ENCODE measurements at places on chromosomes 12 and 14.

DNA sequence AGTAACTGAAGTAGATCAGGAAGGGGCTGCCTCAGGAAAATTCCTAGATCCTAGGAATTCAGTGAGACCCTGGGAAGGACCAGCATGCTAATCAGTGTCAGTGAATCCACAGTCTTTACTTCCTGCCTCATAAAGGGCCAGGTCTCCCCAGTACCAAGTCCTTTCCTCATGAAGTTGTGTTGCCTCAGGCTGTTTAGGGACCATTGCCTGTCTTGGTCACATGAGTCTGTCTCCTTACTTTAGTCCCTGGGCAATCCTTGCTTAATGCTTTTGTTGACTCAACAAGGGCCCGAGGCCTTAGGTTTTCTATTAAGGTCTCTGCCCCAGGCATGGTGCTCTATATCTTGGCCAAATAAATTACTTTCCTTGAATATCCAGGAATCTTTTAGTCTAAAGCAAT is 16.1 kb upstream of the ATF1 start:
- no peak for DNase-seq

DNA sequence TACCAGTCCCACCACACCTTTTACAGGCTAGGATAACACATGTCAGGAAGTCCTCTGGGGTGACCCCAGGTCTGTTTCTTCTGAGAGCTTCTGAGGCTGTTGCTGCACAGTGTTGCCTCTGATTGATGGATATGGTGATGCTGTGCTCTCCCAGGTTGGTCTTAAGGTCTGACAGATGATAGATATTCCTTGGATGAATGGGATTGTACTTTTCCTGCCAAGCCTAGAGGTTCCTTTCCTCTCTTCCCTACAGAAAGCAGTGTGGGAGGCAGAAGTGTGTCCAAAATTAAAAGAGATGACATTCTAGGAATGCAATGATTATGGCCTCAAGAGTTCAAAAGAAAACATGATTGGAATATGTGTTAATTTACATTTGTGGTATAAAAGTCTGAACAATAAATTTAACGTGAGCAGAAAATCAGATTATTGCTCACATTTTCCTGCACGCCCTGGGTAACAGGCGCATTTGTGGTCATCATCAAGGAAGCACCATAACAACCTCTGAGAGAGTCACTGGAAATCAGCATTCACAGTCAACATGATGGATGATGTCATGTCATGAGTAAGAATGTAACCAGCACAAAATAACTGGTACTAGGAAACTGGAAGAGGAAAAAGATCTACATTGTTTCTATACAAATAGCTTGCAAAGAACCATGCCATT is 73.7 kb downstream of the BBS10 start:
- DNase-seq = no peak

DNA sequence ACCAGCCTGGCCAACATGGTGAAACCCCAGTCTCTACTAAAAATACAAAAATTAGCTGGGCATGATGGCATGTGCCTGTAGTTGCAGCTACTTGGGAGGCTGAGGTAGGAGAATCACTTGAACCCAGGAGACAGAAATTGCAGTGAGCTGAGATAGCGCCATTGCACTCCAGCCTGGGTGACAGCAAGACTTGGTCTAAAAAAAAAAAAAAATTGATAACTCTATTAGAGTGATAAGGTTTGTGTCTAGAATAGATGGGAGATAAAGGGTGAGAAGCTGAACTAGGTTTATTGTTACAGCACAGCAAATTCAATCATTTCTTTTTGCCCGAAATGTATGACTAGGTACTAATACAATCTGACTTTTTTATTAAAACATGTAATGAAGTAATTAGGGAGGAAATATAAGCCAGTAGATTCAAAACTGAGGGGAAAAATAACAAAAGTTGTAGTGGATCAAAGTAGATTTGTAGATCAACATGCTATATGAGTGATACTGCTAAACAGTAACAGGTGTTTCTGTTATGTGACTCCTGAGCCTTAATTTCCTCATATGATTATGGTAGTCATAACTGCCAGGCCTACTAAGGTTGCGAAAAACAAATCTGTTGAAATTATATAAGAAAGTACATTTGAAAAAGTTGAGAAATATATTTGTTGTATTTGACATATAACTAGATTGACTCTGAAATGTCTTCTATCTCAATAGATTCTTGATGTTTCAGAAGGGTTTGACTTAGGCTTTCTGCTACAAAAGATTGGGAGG is 83.6 kb downstream of the WNK1 start:
- DNase-seq = no peak

DNA sequence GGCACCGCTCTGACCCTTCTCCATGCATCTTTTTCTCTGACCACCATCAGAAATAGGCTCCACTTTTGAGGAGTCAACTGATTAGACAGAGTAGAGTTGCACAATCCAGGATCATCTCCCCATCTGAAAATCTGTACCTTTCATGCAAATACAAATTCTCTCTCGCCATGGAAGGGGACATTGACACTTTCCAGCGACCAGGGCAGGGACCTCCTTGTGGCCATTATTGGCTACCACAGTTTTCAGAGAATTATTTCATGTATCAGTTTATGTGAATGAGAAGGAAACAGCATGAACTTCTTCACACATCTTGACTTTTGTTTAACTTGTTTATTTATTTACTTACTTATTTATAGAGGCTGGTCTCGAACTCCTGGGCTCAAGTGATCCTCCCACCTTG is 13.8 kb upstream of the RAN start:
- DNase-seq = no peak

DNA sequence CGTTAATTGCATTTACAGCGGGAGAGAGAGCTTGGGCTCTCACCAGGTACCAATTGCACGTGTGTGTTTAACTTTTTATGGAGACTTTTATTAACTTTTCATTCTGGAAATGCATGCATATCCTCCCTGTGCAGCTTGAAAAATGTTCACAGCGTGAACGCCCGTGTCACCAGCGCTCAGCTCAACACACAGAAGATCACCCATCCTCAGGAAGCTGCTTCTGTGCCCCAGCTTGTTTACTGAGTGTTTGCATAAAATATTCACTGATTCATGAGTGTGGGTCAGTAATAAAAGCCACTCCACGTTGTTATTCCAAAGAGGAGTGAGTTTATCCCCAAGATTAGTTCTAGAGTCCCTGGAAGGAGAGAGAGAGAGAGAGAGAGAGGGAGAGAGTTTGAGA is 75.5 kb upstream of the FZD10 start:
- no peak for DNase-seq

DNA sequence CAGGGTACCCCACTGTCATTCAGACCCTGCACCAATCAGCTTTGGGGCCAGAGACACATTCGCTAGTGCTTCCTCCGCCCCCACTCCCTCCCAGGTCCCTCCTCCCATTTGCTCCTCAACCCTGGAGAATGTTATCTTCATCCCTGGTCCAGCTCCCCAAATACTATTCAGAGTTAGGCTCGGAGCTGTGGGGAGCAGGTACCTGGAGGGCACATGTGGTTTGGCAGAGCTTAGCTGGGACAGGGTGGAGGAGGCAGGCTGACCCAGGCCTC is 19.5 kb downstream of the VSX2 start:
- DNase-seq = no peak
